ENCODE measurements at places on chromosomes 1 and 21.

GRCh38 chr1:92201973-92202372, 15.7 kb upstream of the C1orf146 start:
- peak; percentile 7 for DNase-seq

GRCh38 chr1:109498161-109498801, 4.4 kb downstream of the CYB561D1 start:
- DNase-seq, result no peak

GRCh38 chr1:209883341-209883971, 54.6 kb upstream of the SYT14 start:
- no peak for DNase-seq

- no peak for DNase-seq
Measured at GRCh38 chr1:29121936-29122681, 1.6 kb downstream of the TMEM200B start.

- DNase-seq, result no peak
Measured at GRCh38 chr1:206716159-206716869, 31.6 kb downstream of the MAPKAPK2 start.

DNA sequence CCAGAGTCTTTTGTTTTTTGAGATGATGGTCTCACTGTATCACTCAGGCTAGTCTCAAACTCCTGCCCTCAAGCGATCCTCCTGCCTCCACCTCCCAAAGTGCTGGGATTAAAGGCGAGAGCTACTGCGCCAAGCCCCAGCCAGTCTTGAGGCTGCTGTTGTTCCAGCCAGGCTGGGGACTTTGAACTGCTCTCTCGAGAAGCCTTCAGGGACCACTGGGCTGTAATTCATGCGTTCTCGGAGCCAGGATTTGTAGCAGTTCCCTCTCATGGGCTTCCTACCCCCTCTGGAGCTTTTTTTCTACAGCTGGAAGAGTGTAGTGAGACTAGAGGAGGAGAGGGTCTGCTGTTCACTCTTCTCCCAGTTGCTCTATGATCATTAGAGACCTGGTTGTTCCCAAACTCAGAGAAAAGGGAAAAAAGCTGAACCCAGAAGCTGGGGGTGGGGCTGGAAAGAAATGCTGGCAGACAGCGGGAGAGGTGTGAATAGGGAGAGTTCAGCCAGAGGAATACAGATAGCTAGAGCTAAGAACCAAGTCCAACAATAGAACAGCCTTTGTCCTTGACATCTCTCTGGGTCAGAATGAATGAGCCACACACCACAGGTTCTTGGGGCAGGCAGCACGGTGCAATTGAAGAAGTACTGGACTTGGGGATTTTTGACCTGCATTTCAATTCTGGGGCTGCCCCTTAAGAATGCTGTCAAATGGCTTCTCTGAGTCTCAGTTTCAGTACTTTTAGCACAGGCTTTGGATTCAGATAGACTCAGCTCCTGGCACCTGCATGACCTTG, 13.2 kb upstream of the SLC41A1 start:
- no peak for DNase-seq

GRCh38 chr1:231351816-231352215, 13.7 kb downstream of the SPRTN start:
- no peak for DNase-seq

DNA sequence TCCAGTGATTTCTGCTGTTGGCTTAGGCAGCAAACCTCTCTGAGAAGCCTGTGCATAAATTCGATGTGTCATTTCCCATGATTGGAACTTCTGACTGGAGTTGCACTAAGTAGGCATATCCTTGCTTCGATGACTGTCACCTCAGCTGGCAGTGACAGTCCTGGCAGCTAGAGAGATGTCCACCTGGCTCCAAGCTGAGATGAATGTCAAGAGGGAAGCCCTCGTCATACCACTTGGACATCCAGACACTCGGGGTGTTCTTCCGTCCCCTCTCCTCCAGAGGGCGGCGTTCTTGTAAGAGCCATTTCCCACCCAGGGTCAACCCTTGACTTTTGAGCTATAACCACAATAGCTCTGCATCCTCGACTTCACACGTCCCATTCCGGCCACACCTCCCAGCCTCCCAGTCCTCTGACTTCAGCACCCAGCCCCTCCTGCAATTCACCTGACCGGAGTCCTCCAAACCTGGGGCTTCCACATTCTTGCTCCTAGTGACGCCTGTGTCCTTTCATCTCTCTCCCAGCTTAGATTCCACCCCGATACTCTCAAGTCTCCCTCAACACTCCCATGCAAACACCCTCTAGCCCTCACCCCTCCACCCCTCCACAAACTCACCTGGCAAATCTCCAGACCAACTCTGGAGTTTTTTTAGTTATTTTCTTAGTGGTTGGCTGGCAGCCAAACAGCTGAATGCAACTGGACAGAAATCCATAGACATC, 17.3 kb downstream of the CA6 start:
- peak; percentile 46 for DNase-seq

DNA sequence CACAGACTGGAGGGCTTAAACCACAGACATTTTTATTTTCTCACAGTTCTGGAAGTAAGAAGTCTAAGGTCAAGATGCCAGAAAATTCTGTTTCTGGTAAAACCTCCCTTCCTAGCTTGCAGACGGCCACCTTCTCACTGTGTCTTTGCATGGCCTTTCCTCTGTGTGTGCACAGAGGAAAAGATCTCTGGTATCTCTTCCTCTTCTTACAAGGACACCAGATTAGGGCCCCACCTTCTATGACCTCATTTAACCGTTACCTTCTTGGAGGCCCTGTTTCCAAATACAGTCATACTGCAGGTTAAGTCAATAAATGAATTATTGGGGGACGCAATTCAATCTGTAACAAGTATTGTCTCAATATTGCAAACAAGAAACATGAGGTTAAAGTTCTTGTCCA, 63.0 kb upstream of the PRDX6 start:
- DNase-seq, result no peak

GRCh38 chr1:40384887-40385286, 11.4 kb downstream of the SMAP2 start:
- peak; percentile 45 for DNase-seq

- DNase-seq, result no peak
Measured at GRCh38 chr1:76474922-76475321, 392.4 kb upstream of the ST6GALNAC5 start.

DNA sequence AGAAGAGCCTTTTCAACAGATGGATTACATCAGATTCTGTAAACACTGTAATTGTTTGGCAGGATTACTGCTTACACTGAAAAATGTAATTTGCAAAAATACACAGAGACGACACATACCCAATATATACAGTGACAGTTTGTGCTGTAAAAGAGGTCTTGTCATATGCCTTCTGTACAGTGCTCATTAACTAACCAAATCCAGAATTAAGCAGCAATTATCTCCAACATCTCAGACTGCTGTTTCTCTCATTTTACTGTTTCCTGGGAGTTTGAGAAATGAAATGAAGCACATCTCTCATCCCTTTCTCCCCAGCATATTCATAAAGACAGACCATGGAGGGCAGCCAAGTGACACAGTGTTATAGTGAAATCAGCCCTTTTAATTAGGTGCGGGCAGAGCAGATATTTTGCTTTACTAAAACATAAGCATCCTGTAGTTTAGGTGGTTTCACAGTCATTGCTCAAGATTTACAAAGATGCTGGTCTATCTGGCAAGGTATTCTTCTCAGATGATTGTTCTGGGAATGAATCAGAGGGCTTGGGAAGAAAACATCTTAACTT, 618.4 kb upstream of the USP24 start:
- DNase-seq, result no peak

DNA sequence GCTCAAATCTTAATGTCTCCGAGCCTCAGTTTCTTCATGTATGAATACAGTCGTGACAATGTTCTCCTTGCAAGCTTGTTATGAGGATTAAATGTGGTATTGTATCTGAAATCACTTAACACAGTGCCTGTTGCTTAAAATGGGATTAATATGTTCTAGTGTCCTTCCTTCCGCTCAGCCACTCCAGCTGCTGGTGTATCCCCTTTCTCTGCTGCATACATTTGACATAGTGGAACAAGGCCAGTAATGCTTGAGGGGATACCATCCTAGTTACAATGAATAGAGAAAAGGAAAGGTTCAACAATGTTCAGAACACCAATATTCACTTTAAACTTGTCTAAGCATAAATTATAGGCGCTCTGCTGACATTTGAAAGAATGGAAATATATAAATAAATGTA, 64.0 kb downstream of the PROX1 start:
- no peak for DNase-seq

DNA sequence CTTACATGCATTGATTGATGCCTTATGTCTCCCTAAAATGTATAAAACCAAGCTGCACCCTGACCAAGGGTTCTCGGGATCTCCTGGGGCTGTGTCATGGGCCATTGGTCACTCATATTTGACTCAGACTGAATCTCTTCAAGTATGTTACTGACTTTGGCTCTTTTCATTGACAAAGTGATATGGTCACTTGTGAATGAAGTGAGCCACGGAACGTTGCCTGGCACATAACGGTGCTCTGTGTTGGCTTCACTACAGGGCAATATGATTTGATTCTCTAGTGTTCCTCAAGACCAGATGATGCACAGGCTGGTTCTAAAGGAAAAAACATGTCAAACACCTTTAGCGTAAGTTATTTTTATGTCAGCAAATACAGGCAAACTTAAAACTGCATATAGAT, 11.4 kb upstream of the IL10RB start:
- DNase-seq, result no peak

DNA sequence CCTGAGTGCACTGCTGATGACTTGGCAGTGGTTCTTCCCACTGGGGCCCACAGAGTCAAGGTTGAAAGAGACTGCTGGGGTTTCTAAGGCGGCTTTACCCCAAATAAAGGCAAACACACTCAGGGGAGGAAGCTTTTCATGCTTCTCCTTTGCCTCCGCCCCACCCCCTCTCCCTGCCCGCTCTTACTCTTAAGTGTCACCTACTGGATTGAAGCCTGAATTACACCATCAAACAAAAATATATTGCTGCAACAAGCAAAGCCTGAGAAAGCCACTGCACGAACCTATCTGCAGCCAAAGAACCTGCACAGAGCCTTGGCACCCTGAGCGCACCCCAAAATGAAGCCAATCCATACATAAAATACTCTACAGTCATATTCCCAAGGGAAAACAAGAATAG, 63.1 kb downstream of the PTGFR start:
- no peak for DNase-seq

Measured in CD4-positive, alpha-beta T cell treated with Interleukin-4 for 1 hour (primary cell).